ENCODE measurements at places on chromosomes 5 and 9.

DNA sequence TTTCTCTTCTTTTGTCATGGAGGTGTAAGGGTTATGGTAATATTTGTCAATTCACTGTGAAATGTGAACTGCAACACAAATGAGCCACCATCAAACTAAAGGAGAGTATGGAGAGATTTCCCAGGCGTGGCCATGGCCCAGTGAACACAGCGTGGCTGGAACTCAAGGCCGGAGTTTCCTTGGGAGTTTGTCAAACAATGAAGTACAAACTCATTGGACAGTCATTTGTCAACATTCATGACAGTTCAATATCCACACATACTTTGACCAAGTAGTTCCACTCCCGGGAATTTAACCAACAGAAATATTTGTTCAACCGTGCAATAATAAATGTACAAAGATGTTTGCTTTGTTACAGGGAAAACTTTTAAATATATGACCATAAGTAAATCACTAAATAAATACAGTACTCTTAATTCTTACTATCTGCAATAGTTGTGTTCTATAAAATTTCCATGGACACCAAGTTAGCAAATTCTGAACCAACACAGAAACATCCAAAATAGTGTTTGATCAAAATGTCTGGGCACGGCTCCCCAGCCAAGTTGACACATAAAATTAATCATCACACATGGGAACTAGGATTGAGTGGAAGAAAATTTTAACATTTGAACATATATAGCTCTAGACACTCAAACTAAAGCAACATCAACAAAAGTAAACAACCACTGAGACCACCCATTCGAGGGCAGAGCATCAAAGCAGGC is 87.1 kb downstream of the DIRAS2 start:
- no peak for DNase-seq

DNA sequence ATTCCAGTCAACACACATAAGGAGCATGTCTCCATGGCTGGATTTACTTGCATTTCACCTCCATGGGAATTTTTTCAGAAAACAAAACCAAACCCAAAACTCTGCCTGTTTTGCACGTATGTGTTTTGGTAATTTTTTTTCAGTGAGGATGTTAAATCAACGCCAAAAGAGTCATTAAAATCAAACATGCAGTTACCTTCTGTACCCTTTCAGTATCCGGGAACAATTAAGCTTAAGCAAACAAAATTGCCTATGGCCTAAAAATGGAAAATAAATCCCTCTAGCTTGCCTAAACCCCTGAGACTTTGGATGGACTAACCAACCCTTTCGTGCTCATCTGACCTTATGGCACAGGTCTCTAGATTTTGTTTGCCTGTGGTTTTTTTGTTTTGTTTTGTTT is 209.2 kb upstream of the KLF4 start:
- no peak for DNase-seq

DNA sequence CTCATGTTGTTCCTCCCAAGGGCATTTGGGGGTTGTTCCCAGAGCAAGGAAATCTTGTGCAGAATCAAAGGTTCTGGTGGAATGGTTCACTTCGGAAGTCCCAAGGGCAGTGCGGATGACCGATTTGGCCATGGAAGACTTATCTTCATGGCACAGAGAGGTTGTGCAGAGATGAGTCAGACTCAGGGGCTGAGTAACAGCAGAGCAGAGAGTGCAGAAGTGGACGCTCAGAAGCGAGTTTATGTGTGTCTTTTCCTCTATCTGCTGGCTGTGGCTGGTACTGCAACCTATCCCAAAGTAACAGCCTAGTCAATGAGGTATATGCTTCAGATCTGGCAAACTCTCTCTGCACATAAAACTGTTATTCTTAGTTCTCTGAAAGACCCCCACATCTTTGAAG is 118.1 kb downstream of the DPYSL3 start:
- DNase-seq = no peak

- no peak for DNase-seq
These were observed 16.6 kb downstream of the POU5F2 start for GRCh38 chr5:93724791-93725190.

DNA sequence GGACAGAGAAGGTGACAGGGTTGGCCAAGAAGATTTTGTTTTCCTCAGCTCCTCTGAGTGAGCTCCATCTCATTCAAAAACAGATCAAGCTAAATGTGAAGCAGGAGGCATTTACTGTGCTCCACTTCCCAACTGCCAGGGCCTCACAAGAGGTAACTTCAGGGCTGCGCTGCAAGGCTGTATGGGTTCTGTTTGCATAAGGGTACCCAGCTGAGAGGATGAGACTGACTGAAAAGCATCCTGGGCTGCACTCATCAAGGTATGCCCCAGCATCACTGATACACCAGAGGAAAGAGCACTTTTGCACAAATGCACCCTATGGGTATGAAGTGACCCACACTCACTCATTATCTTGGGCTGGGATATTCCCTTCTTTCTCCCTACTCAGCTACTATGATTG is 316.2 kb upstream of the HAPLN1 start:
- DNase-seq = no peak

GRCh38 chr9:112970939-112971338 is 41.1 kb downstream of the ZNF883 start:
- DNase-seq = no peak

Data from activated CD4-positive, alpha-beta T cell treated with anti-CD3 and anti-CD28 coated beads, Interleukin-2, amount 50 U/mL, for 24 hours (primary cell).